ENCODE measurements at places on chromosomes 7 and 10.

- no peak for DNase-seq
Measured at GRCh38 chr10:132929953-132930548, 12.3 kb downstream of the CFAP46 start.

- DNase-seq = no peak
Measured at GRCh38 chr10:78766603-78767002, 302.2 kb upstream of the ZMIZ1 start.

- no peak for DNase-seq
Measured at GRCh38 chr10:21926949-21927348, 76.6 kb downstream of the DNAJC1 start.

DNA sequence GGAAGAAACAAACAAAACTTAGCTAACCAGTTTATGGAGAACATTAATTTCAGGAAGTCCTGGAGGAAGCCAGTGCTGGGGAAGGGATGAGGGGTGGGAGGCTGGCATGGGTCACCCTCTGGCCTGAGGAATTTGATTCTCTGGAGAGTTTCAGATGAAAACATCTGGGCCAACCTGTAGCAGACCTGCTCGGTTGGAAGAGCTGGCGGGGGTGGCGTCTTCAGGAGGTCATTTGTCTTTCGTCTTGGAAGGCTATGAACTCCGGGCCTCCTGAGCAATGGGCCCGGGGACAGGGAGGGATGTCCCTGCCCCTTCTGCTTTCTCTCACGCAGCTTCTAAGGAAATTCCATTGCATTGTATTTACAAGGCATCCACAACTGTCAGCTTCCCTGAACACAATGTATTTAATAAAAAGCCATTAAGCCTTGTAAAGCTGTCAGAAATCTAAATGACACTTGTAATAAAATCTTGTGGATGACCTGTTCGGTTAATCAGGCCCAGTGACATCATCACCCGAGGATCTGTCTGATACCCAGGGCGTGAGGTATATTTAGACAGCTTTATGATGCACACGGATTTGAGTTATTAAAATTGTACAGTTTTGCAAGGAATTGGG, 250.5 kb downstream of the RAB11FIP2 start:
- peak; percentile 29 for DNase-seq

- peak; percentile 80 for DNase-seq
Measured at GRCh38 chr10:71713135-71714030, 6.2 kb downstream of the C10orf105 start.

DNA sequence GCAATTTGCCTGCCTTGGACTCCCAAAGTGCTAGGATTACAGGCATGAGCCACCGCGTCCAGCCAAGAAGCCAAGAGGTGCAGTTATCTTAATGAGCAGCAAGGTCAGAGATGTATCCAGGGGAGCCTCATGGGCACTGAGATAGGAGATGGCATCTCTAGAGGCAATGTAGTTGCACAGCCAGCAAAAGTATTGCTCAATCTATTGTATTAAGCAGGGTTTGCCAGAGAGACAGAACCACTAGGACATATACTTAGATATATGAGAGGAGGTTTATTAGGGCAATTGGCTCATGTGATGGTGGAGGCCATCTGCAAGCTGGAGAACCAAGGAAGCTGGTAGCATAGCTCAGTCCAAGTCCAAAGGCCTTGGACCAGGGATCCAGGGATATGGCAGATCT, 16.3 kb upstream of the VPS26A start:
- no peak for DNase-seq

GRCh38 chr10:34826221-34826620, 11.1 kb upstream of the PARD3 start:
- DNase-seq = no peak

- no peak for DNase-seq
Measured at GRCh38 chr7:116999311-116999710, 46.0 kb downstream of the ST7 start.

GRCh38 chr7:73717991-73718405, 1.5 kb downstream of the STX1A start:
- DNase-seq = no peak

DNA sequence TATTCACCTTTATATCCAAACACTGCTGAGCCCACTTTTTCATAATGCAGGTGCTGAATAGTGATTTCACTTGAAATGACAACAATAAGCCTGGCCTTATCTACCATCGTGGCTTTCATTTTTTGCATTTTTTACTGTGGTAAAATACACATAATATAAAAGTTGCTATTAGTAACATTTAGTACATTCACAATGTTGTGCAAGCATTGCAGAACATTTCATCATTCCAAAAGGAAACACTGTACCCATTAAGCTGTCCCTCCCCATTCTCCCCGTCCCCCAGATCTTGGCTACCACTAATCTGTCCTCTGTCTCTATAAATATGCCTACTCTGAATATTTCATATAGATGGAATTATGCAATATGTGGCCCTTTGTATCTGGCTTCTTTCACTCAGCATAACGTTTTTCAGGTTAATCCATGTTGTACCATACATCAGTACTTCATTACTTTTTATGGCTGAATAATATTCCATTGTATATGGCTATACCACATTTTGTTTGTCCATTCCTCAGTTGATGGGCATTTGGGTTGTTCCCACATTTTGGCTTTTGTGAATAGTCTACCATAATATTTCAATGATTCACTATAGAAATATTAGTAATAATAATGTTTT, 68.5 kb upstream of the ARID5B start:
- DNase-seq = peak; percentile 47

DNA sequence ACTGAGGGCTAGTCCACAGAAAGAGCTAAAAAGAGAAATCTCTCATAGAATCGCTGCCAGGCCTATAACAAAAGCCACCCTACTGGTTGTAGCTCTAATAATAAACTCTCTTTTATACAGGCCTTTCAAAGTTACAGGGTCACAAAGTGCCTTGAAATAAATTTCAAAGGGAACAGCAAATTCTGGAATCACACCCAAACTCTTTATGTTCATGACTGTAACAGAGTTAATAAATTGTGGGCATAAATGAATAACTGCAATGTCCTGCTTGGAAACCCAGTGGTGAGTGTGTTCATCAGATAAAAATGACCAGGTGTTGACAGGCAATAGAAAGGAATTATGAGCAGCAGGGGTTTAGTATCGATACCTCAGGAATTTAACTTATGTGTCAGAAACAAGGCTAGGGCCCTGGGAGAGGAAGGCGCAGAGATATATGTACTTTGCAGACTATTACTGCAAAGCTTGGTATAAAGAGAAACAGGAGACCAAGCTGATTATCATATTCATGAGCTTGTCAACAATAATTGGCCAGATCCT, 9.3 kb downstream of the CDC14C start:
- no peak for DNase-seq

- DNase-seq = no peak
Measured at GRCh38 chr10:23345861-23346260, 1.3 kb upstream of the C10orf67 start.

GRCh38 chr10:98242823-98243222, 25.2 kb downstream of the LOXL4 start:
- no peak for DNase-seq

DNA sequence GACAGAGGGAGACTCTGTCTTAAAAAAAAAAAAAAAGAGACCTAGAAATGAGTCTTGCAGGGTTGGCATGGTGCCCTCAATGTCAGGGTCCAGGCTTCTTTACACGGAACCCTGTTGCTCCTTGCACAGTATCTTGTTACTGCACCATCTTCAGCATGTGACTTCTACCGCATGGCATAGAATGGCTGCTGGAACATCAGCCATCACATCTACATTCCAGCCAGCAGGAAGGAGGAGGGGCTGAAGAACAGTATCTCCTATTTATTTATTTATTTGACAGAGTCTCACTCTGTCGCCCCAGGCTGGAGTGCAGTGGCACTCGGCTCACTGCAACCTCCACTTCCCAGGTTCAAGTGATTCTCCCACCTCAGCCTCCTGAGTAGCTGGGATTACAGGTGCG, 3.7 kb upstream of the ACHE start:
- DNase-seq = no peak

- DNase-seq = no peak
Measured at GRCh38 chr7:29500719-29501118, 62.9 kb upstream of the PRR15 start.

GRCh38 chr7:137204246-137204645, 139.3 kb downstream of the PTN start:
- no peak for DNase-seq

DNA sequence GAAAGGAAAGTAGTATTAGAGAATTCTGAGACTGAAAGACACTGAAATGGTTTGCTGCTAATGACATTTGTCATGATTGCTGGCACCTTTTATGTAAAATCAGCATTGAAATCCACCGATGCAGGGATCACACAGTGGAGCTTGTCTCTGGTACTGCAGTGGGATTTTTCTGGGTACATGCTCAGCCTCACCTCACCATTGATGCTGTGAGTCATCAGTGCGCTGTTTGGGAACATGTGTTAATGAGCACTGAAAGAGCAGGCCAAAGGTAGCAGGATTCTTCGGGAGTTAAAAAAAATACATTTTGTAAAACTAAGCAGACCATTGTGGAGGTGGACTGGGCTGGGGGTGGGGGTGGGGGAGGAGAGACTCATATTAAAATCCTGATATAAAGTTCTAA, 174.9 kb downstream of the CREB5 start:
- peak; percentile 19 for DNase-seq
